ENCODE measurements at places on chromosomes 16 and 17.

DNA sequence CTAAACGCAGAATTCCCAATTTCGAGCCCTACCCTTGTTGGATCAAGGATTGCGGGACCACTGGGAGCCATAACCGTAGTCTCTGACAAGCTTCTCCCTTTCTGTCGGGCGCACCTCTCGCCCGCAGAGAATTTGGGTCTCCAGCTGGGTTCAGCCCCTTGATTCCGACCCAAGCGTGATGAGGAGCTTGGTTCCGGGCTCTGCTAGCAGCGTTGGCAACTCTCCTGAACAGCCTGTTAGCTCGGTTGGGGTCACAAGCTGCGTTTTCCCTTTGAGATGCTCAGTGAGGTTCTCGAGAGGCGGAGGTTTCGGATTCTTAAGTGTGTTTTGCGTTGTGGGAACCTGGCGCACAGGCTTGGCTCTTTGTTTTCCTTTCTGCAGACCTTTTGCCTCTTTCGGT is 655 bp downstream of the ATXN1L start:
- DNase-seq = no peak

DNA sequence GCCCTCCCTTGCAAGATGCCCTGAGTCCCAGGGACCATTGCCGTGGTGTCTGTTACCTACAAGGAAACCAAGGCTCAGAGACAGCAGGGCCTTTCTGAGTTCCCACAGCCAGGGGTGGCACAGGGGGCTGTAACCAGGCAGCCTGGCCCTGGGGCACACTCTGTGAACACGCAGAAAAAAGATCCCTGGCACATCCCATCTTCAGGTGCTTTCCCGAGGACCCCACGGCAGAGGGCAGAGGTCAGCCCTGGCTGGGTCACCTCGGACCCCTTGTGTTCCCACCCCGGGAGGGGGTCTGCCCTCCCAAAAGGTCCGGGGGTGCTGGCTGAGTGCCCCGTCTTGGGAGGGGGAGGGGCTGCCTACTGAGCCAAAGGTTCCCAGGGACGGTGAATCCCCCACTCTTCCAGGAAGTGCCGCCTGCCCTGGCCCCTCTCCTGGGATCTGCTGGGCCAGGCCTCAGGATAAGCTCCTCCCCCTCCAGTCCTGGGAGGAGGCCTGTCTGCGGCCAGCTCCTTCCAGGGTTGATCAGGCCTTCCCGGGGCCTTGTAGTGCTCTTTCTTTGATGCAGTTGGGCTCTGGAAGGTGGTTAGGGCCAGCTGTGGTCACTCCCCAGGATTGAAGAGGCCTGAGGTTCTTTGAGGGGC is 8.1 kb downstream of the GLIS2 start:
- no peak for DNase-seq

DNA sequence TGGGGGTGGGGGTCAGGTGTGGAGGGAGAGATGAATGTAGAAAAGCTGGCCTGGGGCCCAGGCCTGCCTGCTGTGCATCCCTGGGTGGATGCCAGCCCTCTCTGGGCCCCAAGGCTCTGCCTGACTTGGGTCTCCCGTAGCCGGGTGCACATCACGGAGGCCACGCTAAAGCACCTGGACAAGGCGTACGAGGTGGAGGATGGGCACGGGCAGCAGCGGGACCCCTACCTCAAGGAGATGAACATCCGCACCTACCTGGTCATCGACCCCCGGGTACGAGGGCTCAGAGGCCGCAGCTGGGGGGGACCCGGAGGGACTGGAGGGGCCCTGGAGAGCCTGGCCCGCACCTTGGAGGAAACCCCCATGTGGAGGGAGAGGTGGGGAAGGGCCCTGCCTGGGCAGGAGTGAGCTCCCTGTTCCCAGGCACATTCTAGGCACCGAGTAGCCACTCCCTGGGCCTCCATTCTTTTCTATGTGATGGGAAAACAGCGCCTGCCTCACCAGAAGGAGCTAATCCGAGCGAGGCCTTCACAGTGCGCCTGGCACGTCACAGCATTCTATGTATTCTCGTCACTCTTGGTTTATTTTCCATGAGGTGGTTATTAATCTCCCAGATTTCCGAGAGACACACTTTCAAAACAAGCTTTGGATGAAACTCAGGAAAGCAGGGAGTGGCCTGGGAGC is 34.7 kb downstream of the ADCY7 start:
- no peak for DNase-seq

- no peak for DNase-seq
Measured at GRCh38 chr16:58022601-58023371, 2.8 kb upstream of the MMP15 start.

DNA sequence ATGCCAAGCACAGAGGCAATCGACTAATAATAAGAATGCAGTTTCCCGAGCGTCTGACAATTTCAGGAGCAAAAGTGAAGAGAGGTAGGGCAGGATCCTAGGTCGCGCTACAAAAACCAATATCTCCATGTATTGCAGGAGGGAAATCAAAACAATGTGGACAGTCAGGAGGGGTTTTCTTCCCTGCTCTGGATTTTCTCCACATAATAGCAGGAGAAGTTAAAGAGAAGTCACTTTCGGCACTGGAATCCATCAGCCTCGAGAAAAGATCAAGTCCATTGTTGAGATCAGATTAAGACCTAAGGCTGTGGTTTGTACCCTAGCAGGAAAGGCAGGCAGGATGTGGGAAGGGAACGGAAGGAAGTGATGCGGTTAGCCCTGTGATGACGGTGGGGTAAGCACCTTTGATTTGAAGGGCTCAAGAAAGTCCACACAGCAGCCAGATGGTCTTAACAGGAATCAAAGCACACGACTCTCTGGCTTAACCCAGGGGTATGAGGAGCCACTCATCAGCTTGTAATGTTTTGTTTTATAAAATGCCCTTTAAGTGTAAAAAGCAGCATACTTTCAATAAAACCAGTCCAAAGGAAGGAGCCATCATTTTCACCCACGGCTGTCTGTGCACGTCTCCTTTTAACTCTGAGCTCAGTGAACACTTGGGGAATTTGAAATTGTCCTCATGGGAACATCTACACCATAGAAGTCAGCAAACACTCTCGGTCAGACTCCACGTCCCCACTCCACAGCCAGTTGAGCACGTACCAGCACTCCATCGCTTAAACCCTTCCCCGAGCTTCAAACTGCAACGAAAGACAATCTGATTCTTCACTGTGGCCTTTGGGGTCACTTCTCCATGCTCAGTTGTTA is 15.8 kb upstream of the AKTIP start:
- no peak for DNase-seq

GRCh38 chr17:61384354-61384691 is 15.3 kb upstream of the TBX2 start:
- DNase-seq = no peak

DNA sequence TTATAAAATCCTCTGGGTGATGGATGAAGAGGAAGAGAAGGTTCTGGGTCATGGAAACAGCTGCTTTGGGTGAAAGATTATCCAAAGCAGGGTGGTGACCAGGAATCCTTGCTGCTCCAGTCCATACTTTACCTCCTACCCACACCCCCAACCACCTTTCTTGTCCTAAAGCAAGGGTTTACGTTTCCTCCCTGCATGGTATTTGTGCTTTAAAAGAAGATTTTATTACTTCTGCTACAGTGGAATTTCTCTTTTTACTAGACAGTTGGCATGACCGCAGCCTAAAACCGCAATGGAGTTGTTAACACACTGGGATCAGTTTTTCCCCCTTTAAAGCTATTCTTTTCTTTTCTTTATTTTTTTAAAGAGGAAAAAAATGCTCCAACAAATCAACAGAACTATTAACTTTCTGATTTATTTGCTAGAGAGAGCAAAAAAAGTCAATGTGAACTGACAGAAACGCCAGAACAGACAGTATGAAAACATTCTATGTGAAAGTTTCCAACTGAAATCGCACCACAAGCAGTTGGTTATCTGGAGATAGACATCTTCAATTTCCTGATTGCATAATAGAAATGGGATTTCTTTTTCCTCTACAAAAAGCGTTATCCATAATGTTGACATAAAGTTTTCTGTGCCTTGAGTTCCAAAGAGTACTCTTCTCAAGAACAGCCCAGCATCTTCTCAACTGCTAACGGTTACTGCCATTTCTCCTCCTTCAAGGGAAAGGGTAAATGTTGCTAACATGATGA is 236.0 kb downstream of the IRX3 start:
- no peak for DNase-seq

DNA sequence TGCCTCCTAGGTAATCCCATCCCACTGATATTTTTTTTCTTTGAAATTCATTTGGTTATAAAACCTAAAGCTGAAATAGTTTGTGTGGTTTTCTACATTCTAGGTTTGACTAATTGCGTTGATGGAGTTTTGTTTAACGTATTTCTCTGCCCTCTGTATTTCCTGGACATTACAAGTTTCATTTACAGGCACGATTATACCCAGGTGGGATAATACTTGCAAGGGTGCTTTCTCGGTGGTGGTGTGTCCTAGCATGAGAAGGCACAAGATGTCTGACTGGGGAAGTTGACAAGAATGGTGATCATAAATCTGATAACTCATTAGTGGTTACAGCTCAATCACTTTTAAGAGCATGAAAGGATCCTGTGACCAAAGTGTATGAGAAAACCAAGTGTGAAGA is 45.0 kb downstream of the DYNLRB2 start:
- no peak for DNase-seq

DNA sequence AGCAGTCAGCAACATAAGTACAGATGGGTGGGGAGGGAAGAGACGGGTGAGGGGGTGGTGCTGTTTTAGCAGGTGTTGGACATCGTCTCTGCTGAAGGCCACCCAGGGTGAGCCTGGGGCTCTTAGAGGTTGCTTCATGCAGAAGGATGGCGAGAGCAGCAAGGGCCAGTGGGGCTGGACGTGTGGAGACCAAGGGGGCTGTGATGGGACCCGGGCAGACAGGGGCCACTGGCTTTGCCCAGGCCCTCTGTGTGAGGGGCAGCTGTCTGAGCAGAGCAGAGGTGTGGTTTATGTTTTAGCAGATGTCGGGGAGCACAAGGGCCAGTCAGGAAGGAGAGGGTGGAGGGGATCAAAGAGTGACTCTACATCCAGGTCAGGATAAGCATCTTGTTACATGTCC is 4.8 kb downstream of the NARF start:
- no peak for DNase-seq

DNA sequence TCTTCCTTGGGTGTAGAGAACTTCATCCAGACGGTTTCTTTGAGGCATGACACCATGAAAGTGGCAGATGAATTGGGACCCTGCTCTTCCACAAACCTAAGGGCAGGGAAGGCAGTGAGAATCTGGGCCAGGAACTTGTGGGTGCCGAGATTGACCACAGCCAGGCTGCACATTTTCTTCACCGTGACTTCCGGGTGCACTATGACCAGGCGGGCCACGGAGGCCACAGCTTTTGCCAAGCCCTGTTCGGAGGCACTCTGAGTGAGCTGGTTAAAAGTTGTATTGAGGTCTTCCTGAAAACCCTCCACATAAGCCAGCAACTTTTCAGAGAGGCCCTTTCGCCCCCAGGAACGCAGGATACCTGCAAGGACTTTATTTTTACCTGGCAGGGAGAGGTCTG is 5.9 kb downstream of the GEMIN4 start:
- DNase-seq = no peak

DNA sequence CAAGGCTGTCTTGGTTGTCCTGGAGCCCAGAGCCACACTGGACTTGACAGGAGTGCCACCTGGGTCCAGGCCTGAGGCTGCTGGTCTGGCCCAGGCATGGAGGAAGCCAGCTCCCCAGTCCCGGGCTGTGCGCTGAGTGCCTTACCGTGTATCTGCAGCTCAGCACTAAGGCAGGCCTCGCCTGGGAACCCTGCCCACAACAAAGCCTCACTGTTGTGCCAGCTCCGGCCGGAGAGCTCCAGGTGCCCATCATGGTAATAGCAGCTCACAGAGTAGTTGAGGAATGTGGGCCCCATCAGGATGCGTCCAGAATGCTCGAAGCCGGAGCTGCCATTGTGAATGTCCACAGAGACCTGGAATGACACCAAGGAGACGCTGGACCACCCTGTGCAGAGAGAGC is 72.2 kb downstream of the RMI2 start:
- no peak for DNase-seq

DNA sequence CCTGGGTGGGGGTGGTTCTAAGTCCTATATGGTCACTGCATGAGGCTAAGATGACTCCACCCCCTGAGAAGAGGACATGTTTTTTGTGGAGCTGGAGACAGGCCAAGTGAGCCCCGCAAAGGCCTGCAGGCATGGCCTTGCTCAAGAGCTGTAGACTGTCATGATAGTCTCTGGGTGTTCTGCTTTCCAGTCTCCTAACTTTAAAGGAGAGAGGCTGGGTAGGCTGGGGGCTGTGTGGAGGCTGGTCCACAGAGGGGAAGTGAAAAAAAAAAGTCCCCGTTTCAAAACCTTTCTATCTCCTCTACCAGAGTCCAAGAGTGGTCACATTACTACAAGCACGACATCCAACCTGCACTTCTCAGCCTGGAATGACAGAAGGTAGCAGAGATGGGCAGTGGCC is 27.1 kb downstream of the CDRT4 start:
- no peak for DNase-seq

GRCh38 chr16:58850019-58850677 is 116.0 kb upstream of the GOT2 start:
- DNase-seq = no peak

GRCh38 chr17:77429369-77429968 is 288.7 kb downstream of the SEC14L1 start:
- DNase-seq = no peak

DNA sequence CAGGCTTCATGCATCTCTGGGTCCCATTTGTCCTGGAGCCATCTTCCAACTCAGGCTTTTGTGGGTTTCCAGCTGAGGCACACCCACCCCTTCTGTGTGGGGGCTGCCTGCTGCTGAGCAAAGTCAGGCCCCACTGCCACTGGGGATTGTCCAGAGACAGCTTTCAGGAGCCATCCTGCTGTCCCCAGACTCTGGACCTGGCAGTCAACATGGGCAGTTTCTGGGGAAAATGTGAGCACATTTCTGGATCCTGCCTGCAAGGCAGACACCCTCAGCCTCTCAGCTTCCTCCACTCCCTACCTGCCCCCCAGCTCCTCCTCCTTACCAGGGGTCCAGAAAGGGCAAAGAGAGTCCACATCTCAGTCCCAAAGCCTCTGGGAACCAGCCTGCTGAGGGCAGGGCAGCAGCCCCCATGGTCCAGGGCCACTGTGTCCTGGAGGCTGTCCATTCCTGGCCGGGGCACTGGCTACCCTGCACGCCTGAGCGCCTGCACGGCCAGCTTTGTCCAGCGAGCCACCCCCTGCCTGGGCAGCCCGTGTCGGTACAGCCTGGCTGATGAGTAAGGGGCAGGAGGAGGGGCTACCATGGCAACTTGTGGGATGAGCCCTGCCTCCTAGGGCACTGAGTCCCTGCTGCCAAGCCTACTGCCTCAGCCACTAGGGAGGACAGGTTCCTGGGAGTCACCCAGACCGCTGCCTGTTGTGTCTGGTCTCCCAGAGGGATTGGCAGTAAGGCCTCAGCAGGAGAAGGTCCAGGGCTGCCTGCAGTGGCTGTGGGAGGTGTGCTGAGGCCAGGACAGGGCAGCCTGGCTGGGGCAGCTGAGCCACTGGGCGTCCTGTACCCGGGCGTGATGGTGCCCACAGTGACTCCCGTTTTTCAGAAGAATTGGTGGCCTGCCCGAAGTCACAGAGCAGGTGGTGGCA is at the start of gene SLC47A2:
TSS of gene SLC47A2 (minus strand) at position 477 of the 923 bp plus-strand sequence. CDS start at position 448, 29 bp downstream.
- DNase-seq = no peak

DNA sequence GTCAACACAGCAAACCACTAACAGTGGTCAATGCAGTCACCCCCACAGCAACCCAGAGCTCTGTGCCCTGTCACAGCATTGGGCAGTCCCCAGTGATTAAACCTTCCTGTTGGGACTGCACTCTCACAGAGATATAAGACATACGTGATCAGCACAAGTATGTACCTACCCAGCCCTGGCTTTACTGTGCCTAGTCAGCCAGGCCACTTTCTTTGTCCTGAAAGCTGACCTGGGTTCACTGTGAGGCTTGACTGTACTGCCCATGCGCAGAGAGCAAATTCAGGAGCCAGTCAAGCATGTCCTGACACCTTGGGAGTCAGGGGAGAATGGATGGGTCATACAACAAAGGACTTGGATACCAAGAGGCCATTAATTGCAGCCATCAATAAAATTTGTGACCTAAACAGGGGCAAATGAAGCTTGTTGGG is 10.9 kb upstream of the TMEM170A start:
- DNase-seq = no peak
